ENCODE measurements at places on chromosomes 12 and 14. TPM values are rescaled to one million over a fixed set of nuclear protein-coding genes. Genes with fewer than 3 reads are reported as not detected.

GRCh38 chr12:124898923-124899294, 15.5 kb downstream of the UBC start:
- H3K27ac ChIP-seq: no peak overlapping the region
- no peaks in the 10 kb centered on the region for H3K27me3 ChIP-seq
- no peaks in the 10 kb centered on the region for H3K36me3 ChIP-seq
- H3K4me1 ChIP-seq: no peaks in the 10 kb centered on the region
- no peak overlapping the region for H3K4me3 ChIP-seq

DNA sequence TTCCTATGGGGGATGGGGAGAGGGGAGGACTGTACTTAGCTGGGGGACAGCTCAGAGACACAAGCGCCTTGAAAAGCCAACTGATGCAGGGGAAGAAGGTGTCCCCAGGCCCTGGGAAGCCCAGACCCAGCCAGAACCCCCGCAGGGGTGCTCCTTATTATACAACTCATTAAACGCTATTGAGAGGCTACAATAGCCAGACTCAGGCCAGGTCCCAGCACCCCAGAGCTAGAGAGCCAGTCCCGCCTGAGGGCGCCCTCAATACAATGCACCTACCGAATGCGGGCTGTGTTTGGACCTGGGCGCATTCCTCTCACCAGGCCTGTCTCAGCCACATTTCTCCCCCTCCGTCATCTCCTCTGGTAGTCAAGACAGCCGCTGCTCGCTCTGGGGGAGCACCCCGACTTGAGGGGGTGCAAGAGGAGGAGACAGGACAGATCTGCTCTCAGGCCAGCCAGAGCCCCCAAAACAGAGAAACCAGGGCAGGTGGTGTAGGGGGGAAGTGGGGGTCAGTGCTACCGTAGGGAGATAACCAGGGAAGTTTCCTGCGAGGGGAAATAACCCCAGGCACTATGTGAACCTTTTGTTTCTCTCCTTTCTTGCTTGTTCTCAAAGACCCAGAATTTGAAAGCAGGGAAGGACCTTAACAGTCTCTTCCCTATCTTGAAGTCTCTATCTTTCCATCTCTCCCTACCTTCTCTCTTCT, 6.1 kb upstream of the ASIC1 start:
- H3K36me3 ChIP-seq: no peaks in the 10 kb centered on the region
- no peak for DNase-seq
- no peak overlapping the region for H3K4me3 ChIP-seq
- no peak overlapping the region for H3K27ac ChIP-seq
- H3K4me1 ChIP-seq: peaks cover 24% of the 10 kb centered on the region

DNA sequence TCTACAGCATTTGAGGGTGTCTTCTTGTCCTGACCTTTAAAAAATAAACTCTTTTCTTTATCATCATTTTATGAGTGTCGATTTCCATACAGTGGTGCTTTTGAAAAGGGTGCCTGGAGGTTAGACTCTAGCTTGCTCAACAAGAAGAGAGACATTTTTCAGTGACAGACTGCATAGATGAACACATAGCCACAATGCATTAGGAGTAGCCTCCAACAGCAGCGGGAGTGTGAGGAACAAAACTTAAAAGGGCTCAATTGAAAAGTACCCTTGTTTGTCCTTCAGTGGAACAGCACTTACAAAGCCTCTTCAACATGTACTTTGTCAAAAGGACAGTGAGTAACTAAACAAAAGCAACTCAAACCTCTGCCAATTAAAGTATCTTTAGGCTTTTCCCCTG, 119.3 kb downstream of the SOX5 start:
- no peaks in the 10 kb centered on the region for H3K27me3 ChIP-seq
- no peaks in the 10 kb centered on the region for H3K4me1 ChIP-seq
- DNase-seq: no peak
- H3K4me3 ChIP-seq: no peak overlapping the region
- no peak overlapping the region for H3K27ac ChIP-seq
- no peaks in the 10 kb centered on the region for H3K36me3 ChIP-seq

DNA sequence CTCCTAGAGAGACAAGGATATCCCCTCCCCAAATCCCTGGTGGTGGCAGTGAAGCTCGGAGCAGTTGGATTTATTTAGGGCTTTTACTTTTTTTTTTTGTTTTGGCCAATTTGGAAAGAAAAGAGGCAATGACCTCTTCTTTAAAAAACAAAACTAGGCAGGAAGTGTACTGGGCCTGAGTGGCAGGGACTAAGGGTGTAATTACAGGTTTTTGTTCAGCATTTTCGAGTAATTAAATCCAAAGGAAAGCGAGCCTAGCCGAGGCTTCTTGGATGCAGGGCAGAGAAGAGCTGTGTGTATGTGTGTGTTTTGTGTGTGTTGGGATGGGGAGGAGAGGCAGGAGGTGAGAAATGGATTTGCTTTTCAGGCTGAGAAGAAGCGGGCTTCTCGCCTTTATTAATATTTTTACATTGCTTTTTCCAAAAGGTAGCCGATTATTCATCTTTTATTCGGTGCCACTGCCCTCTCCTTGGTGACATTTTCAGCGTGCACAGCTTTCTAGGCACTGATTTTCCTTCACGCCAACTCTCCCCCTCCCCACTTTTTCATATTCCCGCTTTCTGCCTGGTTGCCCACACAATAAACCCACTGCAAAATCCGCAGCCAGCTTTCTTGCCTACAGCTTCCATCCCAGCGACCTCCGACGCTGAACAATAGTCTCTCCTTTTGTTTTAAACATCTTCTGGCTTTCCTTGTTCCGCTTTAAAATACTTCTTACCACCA, 8.9 kb upstream of the IRF2BPL start:
- peak overlapping the region; percentile 86 for H3K27ac ChIP-seq
- H3K36me3 ChIP-seq: no peaks in the 10 kb centered on the region
- H3K4me3 ChIP-seq: no peak overlapping the region

GRCh38 chr14:66141733-66142132, 344.4 kb upstream of the CCDC196 start:
- no peak overlapping the region for H3K4me3 ChIP-seq
- no peak for DNase-seq
- no peaks in the 10 kb centered on the region for H3K4me1 ChIP-seq
- H3K36me3 ChIP-seq: no peaks in the 10 kb centered on the region
- H3K27me3 ChIP-seq: no peaks in the 10 kb centered on the region
- H3K27ac ChIP-seq: no peak overlapping the region

GRCh38 chr14:68564191-68564825, 228.6 kb downstream of the ZFP36L1 start:
- H3K4me1 ChIP-seq: no peaks in the 10 kb centered on the region
- H3K27ac ChIP-seq: peak overlapping the region; percentile 69
- no peak overlapping the region for H3K4me3 ChIP-seq
- H3K27me3 ChIP-seq: no peaks in the 10 kb centered on the region
- H3K36me3 ChIP-seq: no peaks in the 10 kb centered on the region

GRCh38 chr12:66941150-66941549, 262.3 kb upstream of the GRIP1 start:
- no peak for DNase-seq
- H3K4me3 ChIP-seq: no peak overlapping the region
- no peaks in the 10 kb centered on the region for H3K27me3 ChIP-seq
- H3K4me1 ChIP-seq: no peaks in the 10 kb centered on the region
- no peak overlapping the region for H3K27ac ChIP-seq

The HAL gene
- total RNA-seq: 4.0 TPM

The TRAF3 gene
- 31.7 TPM for total RNA-seq
